ENCODE measurements at places on chromosomes 4 and X. TPM values are rescaled to one million over a fixed set of nuclear protein-coding genes. Genes with fewer than 3 reads are reported as not detected.

Gene DMRTC1B
- 1.7 TPM for total RNA-seq

Gene GLUD2
- not detected for total RNA-seq

Gene RAB33A
- total RNA-seq, result 8.0 TPM

Gene OSTC
- total RNA-seq, result 56.7 TPM

Gene NUP62CL
- total RNA-seq, result 1.4 TPM

Gene RGN
- total RNA-seq, result 0.24 TPM

Gene SCML2
- 2.1 TPM for total RNA-seq

Gene SYP
- total RNA-seq, result 0.82 TPM

Gene GLA
- total RNA-seq, result 32.2 TPM

Gene UGT2B10
- total RNA-seq, result not detected

Gene FANCB
- total RNA-seq, result 3.9 TPM

Gene APOO
- total RNA-seq, result 14.0 TPM

- no peak overlapping the region for H3K4me3 ChIP-seq
- H3K27me3 ChIP-seq, result peaks cover 2% of the 10 kb centered on the region
- no peaks in the 10 kb centered on the region for H3K4me1 ChIP-seq
- H3K36me3 ChIP-seq, result no peaks in the 10 kb centered on the region
- no peak overlapping the region for H3K27ac ChIP-seq
These were observed 106.2 kb upstream of the FRMPD4 start for GRCh38 chrX:12032082-12032481.

- no peak for DNase-seq
- H3K36me3 ChIP-seq, result no peaks in the 10 kb centered on the region
- H3K27me3 ChIP-seq, result no peaks in the 10 kb centered on the region
- H3K27ac ChIP-seq, result no peak overlapping the region
- H3K4me1 ChIP-seq, result no peaks in the 10 kb centered on the region
- no peak overlapping the region for H3K4me3 ChIP-seq
These were observed 182.7 kb downstream of the KCNIP4 start for GRCh38 chr4:21765810-21766407.

DNA sequence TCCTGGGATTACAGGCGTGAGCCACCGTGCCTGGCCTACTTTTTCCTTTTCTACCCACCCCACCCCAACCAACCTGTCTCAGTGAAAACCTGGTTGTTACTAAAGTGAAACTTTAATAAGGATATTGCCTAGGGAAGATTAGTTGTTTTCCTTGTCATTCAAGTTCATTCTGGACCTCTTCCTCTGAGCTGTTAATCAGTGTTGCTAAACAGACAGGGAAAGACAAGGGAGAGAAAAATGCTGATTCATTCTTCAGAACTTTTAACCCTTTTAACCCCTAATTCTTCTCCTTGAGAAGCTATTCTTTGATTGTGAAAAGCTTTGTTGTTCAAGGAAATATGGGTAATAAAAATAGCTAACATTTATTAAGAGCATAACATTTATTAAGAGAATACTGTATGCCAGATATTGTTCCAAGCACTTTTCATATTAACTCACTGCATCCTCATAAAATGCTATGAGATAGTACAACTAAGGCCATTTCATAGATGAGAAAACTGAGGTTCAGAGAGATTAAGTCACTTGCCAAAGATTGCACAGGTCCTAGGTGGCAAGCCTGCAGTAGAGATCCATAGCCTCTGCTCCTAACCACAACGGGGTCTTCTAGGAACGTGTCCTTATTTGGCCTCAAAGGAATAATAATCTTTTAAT lies 34.8 kb downstream of the OSTC start:
- peaks cover 3% of the 10 kb centered on the region for H3K27me3 ChIP-seq
- no peak overlapping the region for H3K27ac ChIP-seq
- no peak for DNase-seq
- H3K36me3 ChIP-seq, result no peaks in the 10 kb centered on the region

GRCh38 chrX:131331152-131331551 lies 42.0 kb upstream of the IGSF1 start:
- H3K4me3 ChIP-seq, result no peak overlapping the region
- no peak for DNase-seq
- H3K27me3 ChIP-seq, result no peaks in the 10 kb centered on the region
- H3K27ac ChIP-seq, result no peak overlapping the region
- H3K36me3 ChIP-seq, result no peaks in the 10 kb centered on the region

DNA sequence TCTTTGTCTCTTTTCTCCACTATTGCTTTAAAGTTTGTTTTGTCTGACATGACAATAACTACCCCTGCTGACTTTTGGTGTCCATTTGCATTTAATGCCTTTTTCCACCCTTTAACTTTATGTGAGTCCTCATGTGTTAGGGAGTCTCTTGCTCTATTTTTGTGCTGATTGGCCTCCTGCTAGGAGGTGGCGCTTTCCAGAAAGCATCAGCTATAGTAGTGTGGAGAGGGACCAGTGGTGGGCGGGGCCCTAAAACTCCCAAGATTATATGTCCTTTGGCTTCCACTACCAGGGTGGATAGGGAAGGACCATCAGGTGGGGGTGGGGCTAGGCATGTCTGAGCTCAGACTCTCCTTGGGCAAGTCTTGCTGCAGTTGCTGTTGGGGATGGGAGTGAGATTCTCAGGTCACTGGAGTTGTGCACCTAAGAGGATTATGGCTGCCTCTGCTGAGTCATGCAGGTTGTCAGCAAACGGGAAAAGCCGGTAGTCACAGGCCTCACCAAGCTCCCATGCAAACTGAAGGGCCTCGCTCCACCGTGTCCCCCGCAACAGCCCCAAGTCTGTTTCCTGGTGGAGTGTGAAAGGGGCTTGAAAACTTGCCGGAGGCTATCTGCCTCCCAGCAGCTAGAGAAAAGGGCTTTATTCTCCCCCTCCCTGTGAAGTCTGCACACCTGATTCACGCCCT lies 156.3 kb downstream of the CPEB2 start:
- H3K4me3 ChIP-seq, result no peak overlapping the region
- no peaks in the 10 kb centered on the region for H3K4me1 ChIP-seq
- H3K27me3 ChIP-seq, result peaks cover 8% of the 10 kb centered on the region

DNA sequence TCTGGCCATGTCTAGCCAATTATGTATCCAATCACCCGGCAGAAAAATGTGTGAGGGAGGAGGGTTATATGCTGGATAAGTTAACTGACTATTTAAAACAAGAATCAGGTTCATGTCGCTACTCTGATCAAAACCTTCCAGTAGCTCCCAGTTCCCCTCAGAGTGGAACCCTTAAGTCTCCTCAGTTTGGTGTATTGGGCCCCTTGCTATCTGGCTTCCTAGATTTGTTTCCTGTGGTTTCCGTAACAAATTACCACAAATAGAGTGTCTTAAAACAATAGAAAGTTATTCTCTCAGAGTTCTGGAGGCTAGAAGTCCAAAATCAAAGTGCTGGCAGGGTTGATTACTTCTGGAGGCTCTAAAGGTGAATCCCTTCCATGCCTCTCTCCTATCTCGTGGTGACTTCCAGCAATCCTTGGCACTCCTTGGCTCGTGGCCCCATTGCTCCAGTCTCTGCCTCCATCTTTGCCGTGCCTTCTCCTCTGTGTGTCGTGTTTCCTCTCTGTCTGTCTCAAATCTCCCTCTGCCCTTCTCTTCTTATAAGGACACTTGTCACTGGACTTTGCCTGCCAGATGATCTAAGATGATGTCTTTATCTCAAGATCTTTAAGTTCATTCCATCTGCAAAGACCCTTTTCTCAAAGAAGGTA lies 10.5 kb upstream of the ENPP6 start:
- no peaks in the 10 kb centered on the region for H3K36me3 ChIP-seq
- DNase-seq, result no peak
- H3K27me3 ChIP-seq, result peaks cover 39% of the 10 kb centered on the region
- peaks cover 9% of the 10 kb centered on the region for H3K4me1 ChIP-seq
- H3K4me3 ChIP-seq, result no peak overlapping the region

- H3K4me3 ChIP-seq, result peak within 1 kb of the TSS; percentile 80
- no peaks in the 10 kb centered on the region for H3K36me3 ChIP-seq
- H3K4me1 ChIP-seq, result peaks cover 21% of the 10 kb centered on the region
- peaks cover 61% of the 10 kb centered on the region for H3K27me3 ChIP-seq
- no peak within 1 kb of the TSS for H3K27ac ChIP-seq
These were observed at the start of gene LRAT for GRCh38 chr4:154743683-154744340. LRAT (plus strand) TSS chr4:154744000; CDS start chr4:154744327, 327 bp downstream.

- no peaks in the 10 kb centered on the region for H3K4me1 ChIP-seq
- DNase-seq, result no peak
- H3K4me3 ChIP-seq, result no peak overlapping the region
- H3K27ac ChIP-seq, result no peak overlapping the region
- H3K36me3 ChIP-seq, result no peaks in the 10 kb centered on the region
These were observed 366.3 kb upstream of the CXorf51A start for GRCh38 chrX:147180886-147181285.

DNA sequence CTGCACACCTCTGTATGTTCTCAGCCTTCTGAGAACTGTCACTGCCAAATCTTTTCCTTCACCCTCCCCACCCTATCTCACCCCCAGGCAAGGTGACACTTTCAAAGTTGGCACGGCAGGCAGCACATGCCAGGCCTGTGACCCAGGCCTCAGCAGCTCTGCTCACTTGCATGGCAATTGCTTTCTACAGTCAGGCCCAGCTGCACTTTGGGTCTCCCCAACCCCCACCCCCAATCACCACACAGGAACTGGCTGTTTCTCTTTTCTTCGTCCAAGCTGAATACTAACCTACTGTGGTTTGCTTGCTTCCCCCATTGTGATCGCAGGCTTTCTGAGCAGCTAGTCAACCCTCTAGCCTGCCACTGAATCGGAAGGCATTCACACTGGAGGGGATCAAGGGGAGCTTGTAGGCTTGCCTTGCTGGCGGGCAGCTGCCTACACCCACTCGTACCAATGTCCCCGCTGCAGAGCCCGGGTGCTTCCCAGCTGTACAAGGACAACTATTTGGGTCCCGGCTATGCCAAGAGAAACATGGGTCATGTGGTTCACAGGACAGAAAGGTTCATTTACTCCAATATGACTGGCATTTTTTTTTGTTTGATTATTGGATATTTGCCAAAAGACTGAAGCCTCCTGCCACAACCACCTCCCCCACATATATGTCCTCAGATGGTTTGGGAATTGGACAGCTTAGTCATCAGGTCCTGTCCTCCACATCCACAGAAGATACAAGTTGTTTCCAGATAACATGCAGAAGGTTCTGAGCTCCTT lies 28.1 kb downstream of the SLC25A43 start:
- peak overlapping the region; percentile 92 for H3K27ac ChIP-seq
- H3K4me3 ChIP-seq, result peak overlapping the region; percentile 64
- peaks cover 31% of the 10 kb centered on the region for H3K4me1 ChIP-seq
- no peaks in the 10 kb centered on the region for H3K27me3 ChIP-seq
- DNase-seq, result peak; percentile 15

DNA sequence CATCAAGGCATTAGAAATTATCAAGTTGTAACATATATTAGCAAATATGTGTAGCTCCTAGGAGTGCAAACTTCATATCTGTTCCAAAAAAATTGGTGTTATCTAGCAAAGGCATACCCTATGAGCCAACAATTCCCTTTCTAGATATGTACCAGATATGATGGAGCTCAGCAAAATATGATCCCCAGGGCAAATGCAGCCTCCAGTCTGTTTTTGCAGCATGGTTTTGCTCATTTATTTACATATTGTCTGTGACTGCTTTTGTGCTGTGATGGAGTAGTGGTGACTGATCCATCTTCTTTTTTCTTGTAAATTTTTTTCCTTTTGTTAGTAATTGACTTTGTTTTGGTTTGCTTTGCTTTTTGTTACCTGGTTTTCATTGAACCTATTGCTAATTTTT lies 41.0 kb downstream of the CEP135 start:
- H3K27ac ChIP-seq, result peak overlapping the region; percentile 32
- H3K4me3 ChIP-seq, result no peak overlapping the region
- DNase-seq, result no peak
- H3K36me3 ChIP-seq, result peaks cover 71% of the 10 kb centered on the region
- peaks cover 36% of the 10 kb centered on the region for H3K4me1 ChIP-seq
- no peaks in the 10 kb centered on the region for H3K27me3 ChIP-seq

Data from activated B cell treated with CpG ODN at 0.5 μM for 24 hours (primary cell).